Stimulated activated CD4-positive, alpha-beta T cell treated with anti-CD3 and anti-CD28 coated beads, Interleukin-1b, Interleukin-23, amount 100 ng/mL, for 1 hour (primary cell): ENCODE measurements at places on chromosomes 6 and 20.

GRCh38 chr6:63321821-63322220, 2.0 kb upstream of the LGSN start:
- no peak for DNase-seq

GRCh38 chr6:130587778-130588520, 222.1 kb downstream of the TMEM200A start:
- DNase-seq, result no peak

GRCh38 chr6:41801380-41801779, 13.9 kb downstream of the TOMM6 start:
- DNase-seq, result no peak

DNA sequence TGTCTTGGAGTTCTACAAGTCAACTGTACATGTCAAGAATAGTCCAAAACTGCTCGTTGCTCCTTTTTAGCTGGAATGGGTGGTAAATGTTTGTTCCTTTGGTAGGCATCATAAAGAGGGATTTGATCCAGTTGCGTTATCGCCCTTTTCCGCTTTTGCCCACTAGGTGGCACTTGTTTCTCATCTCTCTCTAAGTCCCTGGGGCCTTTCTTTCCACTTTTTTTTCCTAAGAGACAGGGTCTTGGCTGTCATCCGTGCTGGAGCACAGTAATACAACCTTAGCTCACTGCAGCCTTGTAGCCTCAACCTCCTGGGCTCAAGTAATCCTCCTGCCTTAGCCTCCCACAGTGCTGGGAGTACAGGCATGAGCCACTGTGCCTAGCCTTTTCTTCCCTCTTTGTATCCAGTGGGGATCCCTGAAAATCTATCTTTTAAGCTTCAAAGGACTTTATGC, 20.7 kb downstream of the GTPBP2 start:
- DNase-seq, result peak; percentile 39
